ENCODE measurements at places on chromosomes 1 and 21. TPM values are rescaled to one million over a fixed set of nuclear protein-coding genes. Genes with fewer than 3 reads are reported as not detected.

- H3K4me3 ChIP-seq: peak overlapping the region; percentile 19
- no peaks in the 10 kb centered on the region for H3K27me3 ChIP-seq
- peak; percentile 86 for DNase-seq
- H3K4me1 ChIP-seq: no peaks in the 10 kb centered on the region
- H3K27ac ChIP-seq: peak overlapping the region; percentile 82
Measured at GRCh38 chr21:33948096-33948950, 32.7 kb upstream of the ATP5PO start.

GRCh38 chr1:27968692-27969091, 8.9 kb downstream of the XKR8 start:
- no peak overlapping the region for H3K4me3 ChIP-seq
- peak overlapping the region; percentile 55 for H3K27ac ChIP-seq
- H3K36me3 ChIP-seq: peaks cover 9% of the 10 kb centered on the region

DNA sequence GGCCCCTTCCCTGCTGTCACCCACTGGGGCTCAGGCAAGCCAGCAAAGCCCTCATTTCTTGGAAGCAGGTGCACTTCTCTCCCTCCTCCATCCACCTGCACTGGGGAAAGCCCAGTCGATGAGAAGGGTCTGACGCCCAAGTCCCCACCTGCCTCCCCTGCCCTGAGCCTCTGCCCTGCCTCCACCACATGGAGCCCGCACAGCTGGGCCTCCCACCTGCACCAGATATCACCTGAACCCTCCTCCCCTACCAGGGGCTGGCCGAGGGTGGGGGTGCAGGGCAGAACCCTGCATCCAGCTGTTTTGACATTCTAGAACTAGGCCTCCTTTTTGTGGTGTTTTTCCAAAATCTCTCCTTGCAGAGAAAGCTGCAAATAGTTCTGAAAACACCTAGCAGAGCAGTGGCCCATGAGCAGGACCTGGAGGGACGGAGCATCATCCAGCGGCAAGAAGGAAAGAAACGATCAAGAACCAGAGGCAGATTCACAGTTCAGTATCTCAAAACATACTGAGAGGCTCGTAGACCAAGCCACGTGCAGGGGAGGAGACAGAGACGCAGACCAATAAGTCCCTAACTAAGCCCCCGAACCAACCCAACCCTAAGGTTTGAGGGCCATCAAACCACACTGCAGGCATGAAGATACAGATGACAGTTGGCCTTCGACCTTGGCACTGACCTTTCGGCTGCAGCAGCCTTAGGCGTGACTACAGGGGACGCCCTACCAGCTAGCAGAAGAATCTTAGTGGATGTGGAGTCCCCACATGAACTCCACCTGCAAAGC, 16.7 kb downstream of the CHD5 start:
- H3K27ac ChIP-seq: no peak overlapping the region
- no peaks in the 10 kb centered on the region for H3K36me3 ChIP-seq
- H3K4me1 ChIP-seq: no peaks in the 10 kb centered on the region
- H3K27me3 ChIP-seq: peaks cover 52% of the 10 kb centered on the region
- H3K4me3 ChIP-seq: no peak overlapping the region

GRCh38 chr1:207071426-207071825, 17.2 kb upstream of the C4BPB start:
- DNase-seq: no peak
- no peaks in the 10 kb centered on the region for H3K27me3 ChIP-seq
- peaks cover 32% of the 10 kb centered on the region for H3K36me3 ChIP-seq
- no peak overlapping the region for H3K4me3 ChIP-seq

- no peaks in the 10 kb centered on the region for H3K36me3 ChIP-seq
- no peak for DNase-seq
- no peak overlapping the region for H3K27ac ChIP-seq
- H3K4me1 ChIP-seq: no peaks in the 10 kb centered on the region
Measured at GRCh38 chr1:224565186-224565585, 50.9 kb upstream of the CNIH3 start.

Gene CRYZL1
- polyA plus RNA-seq: 20.5 TPM

Gene ELAPOR1
- 20.7 TPM for polyA plus RNA-seq

GRCh38 chr21:40345711-40346321, 478.6 kb downstream of the PCP4 start:
- H3K27me3 ChIP-seq: no peaks in the 10 kb centered on the region
- H3K4me3 ChIP-seq: no peak overlapping the region
- no peaks in the 10 kb centered on the region for H3K36me3 ChIP-seq
- DNase-seq: no peak

Gene EXOC8
- 3.9 TPM for polyA plus RNA-seq

DNA sequence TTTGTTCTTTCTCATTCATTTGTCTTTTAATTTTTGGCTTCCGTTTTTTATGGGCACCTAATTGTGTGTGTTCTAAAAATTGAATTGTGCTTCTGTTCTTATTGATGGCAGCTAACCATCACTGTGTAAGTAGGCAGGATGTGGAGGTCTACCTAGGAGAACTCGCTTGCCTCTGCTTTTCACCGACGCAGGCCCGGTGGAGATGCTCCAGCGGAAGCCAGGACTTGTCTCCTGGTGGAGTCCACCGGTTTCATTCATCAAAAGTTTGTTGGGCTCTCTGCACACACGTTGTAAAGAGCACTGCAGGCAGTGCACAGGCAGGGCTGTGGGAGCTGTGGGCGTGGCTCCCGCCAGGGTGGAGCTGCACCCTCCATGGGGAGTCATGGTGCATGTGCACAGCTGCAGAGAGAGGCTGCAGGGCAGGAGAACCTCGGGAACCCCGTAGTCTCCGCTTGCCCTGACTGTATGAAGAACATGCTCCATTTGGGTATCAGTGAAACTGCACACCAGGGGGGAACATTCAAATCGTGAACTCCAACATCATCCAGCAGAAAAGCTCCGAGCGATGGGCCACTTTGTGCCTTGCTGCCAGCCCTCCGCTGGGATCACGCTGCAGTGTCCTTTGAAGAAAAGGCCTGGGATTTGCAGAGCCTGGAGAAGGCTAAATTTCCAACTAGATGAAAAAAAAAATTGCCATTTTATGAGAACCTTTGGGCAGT, 6.0 kb upstream of the C1orf174 start:
- H3K4me3 ChIP-seq: no peak overlapping the region
- DNase-seq: peak; percentile 55
- H3K36me3 ChIP-seq: no peaks in the 10 kb centered on the region
- peaks cover 5% of the 10 kb centered on the region for H3K4me1 ChIP-seq
- H3K27ac ChIP-seq: no peak overlapping the region

GRCh38 chr1:164504749-164505148, 54.2 kb upstream of the PBX1 start:
- H3K4me3 ChIP-seq: no peak overlapping the region
- H3K36me3 ChIP-seq: no peaks in the 10 kb centered on the region
- no peak overlapping the region for H3K27ac ChIP-seq
- no peak for DNase-seq

Gene BOLA1
- 26.6 TPM for polyA plus RNA-seq

GRCh38 chr1:211581526-211581925, 2.6 kb upstream of the SLC30A1 start:
- H3K36me3 ChIP-seq: no peaks in the 10 kb centered on the region
- peak; percentile 75 for DNase-seq
- peaks cover 26% of the 10 kb centered on the region for H3K4me1 ChIP-seq
- peak overlapping the region; percentile 96 for H3K27ac ChIP-seq
- no peaks in the 10 kb centered on the region for H3K27me3 ChIP-seq
- H3K4me3 ChIP-seq: no peak overlapping the region

DNA sequence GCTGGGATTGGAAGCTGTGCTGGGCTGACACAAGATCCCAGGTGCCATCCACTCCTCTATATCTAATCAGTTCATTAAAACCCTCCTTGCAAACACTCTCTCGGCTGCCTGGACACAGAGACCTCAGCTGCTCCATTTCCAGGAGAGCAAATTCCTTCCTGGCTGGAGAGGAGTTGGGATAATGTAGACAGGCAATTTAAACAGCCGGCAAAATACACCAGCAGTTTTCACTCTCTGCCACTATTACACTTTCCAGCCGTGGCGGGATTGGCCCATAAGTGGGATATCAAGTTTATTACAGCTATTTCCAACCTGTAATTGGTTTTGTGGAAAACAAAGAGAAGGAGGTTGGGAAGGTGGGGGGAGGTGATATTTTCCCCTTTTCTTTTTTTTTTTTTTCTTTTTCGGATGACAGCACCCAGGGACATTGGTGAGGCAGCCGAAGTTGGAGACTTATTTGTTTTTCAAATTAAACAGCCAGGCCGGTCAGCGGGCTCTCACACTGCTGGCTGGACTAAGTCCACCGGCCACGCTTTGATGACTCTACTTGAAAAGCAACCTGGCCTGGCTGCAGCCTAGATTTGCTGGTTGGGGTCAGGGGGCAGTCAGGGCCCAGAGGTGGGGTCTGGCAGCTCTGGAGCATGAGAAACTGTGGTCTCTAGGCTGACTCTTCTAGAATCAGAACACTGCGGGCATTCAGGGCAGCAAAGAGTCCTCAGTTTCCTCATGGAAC, 177.4 kb downstream of the IGSF21 start:
- H3K36me3 ChIP-seq: no peaks in the 10 kb centered on the region
- no peak for DNase-seq
- no peak overlapping the region for H3K27ac ChIP-seq
- H3K4me3 ChIP-seq: no peak overlapping the region

DNA sequence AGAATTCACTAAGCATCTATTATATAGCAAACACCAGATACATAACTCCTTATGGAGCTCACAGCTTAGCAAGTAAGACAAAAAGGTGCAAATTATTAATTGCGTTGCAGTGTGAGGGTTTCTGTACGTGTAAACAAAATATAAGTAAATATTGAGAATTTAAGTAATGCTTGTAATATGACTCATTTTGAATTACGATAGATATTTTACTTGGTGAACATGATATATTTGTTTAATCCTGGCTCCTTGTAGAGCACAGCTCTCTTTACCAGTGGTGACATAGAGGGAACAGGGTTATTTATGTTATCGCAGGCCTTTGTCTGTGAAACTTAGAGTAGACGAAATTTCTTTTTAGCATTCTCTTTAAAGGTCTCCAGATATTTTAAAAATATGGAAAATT, 36.4 kb downstream of the LYPLAL1 start:
- H3K27me3 ChIP-seq: no peaks in the 10 kb centered on the region
- H3K27ac ChIP-seq: no peak overlapping the region
- H3K36me3 ChIP-seq: no peaks in the 10 kb centered on the region

Data from sigmoid colon (tissue), 7 donors.